ENCODE measurements at places on chromosomes 13 and 19.

DNA sequence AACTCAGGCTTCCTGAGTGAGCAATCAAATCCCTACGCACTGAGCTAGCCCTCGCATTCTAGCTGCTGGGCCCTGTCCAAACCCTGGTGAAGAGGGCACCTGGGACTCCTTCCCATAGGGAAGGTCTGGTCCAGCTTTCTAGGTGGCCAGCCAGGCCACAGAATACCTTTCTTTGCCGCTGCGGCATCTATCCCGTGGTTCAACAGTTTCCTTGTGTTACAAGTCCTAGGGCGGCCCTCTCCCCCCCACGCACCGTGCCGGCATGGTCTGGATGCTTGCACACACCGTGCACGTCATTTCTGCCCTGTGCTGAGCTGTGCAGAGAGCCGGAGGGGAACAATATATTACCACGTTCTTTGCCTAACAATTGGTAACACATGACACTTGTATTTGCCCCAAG, 164.6 kb upstream of the TSHZ3 start:
- no peak for DNase-seq

DNA sequence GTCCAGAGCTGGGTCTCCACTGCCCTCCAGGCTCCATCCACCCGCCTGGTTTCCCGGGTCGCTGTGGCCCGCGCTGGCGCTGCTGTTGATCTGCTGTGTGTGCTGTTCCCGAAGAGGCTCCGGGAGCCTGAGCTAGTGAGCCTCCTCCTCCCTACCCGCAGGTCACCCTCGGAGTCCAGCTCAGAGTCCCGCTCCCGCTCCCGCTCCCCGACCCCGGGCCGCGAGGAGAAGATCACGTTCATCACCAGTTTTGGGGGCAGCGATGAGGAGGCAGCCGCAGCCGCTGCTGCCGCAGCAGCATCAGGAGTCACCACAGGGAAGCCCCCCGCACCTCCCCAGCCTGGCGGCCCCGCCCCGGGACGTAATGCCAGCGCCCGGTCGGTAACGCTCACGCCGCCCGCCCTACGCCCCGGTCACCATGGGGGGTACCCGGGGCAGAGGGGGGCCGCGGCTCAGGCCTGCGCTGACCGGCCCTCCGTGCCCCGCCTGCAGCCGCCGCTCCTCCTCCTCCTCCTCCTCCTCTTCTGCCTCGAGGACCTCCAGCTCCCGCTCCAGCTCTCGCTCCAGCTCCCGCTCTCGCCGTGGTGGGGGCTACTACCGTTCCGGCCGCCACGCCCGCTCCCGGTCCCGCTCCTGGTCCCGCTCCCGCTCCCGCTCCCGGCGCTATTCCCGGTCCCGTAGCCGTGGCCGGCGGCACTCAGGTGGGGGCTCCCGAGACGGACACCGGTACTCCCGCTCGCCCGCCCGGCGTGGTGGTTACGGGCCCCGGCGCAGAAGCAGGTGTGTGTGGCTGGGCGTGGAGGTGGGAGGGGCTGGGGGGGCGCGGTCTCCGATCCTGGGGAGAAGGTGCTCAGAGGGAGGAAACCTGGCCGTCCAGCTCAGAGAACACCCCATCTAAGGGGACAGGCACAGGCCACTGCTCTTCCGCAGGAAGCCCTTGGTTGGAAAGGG, 12.2 kb downstream of the ZNF296 start:
- DNase-seq = no peak

DNA sequence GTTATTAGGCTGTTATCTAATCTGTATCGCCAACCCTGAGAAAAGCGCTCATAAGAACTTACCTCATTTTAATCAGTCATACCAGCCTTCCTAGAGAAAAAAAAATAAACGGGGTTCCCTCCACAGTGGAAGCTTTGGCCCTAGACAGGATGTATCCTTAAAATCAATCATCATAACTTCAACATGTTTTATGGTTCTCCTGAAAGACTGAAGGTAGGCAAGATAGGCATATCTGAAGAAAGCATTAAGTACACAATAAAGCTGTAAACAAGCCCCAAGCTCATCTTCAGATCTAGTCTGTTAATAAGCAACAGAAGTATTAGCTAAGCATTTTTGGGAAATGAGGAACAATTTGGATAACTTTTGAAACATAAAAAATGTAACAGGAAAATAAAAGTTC, 18.7 kb upstream of the SERP2 start:
- DNase-seq = no peak

DNA sequence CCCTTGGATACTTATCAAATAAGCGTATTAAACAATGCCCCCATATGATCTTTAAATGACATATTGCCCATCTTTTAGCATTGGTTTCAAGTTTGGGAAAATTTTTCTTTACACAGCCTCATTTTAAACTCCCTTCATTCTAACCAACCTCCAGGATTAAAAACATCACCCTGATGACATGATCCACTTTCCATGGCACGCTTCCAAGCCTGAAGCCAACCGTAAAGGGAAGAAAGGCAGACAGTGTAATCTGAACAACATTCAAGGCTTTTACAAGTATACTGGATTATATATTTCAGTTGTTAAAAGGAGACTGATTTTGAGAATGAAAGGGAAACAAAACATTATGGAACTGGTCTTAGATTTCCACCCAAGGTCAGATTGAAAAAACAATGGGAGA, 1721.9 kb downstream of the OLFM4 start:
- no peak for DNase-seq

All from cerebellar nuclear complex (tissue), 1 donor.